Brain (organoid and tissue), 16 donors: ENCODE measurements at places on chromosomes 12 and 14.

DNA sequence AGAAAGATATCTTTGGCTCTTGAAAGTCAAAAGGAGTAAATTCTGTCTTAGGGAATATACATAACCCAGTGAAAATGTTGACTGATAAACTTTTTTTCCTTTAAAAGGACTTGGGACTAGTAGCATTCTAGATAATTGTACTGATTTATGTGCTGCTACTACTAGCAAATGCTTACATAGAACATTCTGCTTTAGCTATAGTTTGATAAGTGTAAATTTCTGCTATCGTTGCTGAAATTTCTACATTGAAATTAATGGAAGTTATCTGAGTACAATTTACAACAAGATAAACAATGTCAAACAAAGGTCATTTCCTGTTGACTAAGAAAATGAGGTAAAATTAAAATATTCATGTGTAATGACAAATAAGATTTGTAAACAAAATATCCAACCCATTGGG lies 48.3 kb upstream of the CNTN1 start:
- DNase-seq, result no peak

GRCh38 chr12:95262808-95263207 lies 45.2 kb downstream of the VEZT start:
- no peak for DNase-seq

DNA sequence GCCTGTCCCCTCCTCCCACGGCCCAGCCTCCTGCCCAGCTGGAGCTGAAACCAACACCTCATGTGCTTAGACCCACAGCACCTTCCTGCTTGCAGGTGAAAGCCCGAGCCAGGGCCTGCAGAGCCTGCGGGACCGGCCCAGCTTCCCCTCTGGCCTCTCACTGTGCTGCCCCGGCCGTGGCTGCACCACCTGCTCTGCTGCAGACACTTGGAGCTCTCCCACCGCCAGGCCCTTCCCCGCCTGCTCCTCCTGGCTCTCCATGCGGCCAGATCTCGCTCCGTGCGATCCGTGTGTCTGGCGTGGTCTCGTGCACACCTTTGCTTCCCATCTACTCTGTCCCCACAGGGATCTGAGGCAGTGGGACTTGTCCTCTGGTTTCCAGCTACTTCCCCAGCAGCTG lies 72.2 kb upstream of the FBRSL1 start:
- no peak for DNase-seq

- DNase-seq, result no peak
These were observed 32.5 kb upstream of the CRY1 start for GRCh38 chr12:107125833-107126232.

- DNase-seq, result no peak
These were observed 53.8 kb upstream of the GSC start for GRCh38 chr14:94823556-94824341.

DNA sequence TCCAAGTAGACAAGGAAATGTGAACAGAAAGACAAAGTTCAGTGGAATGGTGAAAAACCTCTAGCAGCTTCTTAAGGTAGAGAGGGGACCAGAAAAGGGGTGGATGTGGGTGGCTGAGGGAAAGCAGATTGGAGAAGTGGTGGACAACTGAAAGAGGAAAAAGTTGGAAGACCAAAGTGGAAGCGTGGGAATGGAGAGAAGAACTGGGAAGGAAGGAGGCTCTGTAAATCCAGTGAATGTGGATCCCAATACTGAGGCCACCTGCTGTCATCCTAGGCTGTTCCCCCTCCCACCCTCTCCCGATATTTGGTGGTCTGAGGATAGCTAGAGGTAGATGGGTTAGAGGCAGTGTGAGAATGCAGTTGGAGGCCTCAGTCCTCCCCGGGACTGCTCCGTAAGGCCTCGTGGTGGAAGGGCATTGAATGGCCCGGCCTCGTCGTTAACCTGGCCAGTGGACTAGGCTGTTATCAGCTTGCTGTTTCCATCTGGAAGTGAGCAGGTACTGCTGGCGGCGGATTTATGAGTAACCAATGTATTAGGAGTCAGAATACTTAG lies 822 bp upstream of the POU6F1 start:
- DNase-seq, result no peak

GRCh38 chr14:89858089-89858488 lies 96.4 kb downstream of the EFCAB11 start:
- DNase-seq, result no peak

DNA sequence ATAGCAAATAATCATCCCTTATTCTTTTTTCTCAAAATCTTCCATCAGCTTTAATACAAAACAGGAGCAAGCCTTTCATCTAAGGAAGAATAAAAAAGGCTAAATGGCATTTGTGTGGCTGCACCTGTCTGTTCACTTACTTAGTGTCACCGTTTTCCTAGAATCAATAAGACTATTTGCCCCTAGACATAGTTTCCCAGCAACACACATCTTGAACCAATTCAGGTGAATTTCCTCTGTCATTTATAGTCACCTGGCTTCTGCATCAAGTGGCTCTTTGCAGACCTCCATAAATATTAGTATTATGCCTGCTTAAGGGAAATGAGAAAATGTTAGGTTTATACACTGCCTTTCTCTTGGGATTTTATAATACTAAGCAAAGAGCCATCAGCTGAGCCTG lies 17.4 kb upstream of the GCH1 start:
- DNase-seq, result no peak

DNA sequence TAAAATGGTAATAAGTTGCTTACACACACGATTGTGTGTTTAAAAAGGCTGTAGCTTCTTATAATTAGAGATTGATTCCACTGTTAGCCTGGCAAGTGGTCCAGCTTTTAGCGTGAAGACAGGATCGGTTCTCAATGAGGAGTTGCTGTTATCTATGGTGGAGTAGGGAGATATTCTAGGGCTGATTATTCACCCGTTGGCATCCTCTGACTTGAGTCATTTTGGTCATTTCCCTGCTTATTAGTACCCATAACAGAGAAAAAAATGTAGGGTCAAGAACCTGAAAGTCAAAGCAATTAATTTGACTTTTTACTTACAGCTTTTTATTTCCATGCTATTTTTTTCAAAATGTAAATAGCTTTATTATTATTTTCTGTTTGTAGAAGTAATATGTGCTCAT lies 76.0 kb downstream of the KCNK13 start:
- no peak for DNase-seq

DNA sequence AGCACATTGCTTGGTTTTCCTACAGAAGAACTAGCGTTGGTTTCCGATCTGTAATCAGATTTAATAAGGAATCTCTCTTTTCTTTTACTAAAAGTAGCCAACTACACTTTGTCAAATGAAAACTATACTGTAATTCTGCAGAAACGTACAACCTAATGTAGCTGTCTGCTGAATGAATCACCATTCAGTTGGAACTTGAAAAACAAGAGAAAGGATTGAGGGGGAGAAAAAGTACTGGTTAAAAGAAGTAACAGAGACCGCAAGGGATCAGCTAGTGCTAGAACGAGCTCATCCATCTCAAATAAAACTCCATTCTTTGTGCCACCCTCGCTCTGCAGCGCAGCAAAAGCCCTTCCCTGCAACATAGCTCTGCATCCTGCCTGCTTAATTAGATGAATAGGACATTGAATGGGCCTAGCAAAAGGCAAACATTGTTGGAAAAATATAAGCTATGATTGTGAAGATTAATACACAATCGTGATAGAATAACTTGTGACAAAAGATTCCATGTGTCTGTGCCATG lies 2.6 kb downstream of the GARIN2 start:
- no peak for DNase-seq

GRCh38 chr12:74120644-74121043 lies 417.0 kb upstream of the ATXN7L3B start:
- DNase-seq, result no peak

DNA sequence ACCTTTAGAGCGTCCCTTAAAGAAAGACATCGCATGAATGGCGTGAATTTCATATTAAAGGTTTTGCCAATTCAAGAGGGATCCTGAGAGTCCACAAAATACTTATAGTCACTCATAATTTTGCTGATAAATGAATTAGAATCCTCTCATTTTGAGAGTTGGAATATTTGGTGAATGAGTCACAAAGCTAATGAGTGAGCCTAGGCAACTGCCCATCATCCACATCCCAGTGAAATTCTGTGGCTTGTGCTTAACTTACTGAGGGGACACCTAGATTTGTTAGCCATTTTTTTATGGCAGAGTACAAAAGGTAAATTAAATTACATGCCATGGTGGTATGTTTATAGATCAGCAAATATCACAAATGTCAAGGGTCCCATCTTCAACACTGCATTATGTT lies 12.7 kb upstream of the NOXRED1 start:
- DNase-seq, result no peak

GRCh38 chr12:107396991-107397390 lies 288.6 kb upstream of the PWP1 start:
- no peak for DNase-seq

GRCh38 chr12:117330441-117331113 lies 30.8 kb downstream of the NOS1 start:
- no peak for DNase-seq

DNA sequence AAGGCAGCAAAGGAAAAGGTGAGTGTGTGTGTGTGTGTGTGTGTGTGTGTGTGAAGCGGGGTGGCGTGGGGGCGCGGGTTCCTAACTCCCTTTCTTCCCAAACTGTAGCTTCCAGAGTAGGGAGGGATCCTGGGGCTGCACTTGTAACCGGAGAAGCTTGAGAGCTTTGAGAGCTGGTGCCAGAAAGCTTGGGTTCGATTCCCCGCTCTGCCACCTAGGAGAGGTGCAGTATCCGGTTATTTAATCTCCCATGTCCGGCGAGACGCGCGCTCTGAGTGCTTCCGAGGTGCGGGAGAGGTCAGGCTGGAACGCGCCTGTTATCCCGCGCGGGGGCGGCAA lies 7.2 kb upstream of the RACGAP1 start:
- DNase-seq, result no peak

GRCh38 chr12:6891646-6892001 lies 13.0 kb upstream of the LRRC23 start:
- DNase-seq, result no peak

DNA sequence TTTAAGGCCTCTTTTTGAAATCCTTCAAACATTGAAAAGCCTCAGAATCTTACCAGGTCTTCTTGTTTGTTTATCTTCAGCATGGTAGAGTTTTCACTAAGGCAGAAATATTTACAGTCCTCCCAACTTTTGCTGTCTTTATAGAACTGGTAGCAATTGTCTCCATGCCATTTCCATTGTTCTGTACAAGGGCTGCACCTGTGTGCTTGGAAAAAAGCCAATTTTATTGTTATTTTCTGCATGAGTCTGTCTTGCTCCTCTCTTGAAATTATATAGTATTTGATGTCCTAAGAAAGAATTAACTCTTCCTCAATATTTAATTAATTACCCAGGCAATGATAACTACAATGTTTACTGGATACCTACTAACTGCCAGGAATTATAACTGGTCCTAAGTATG lies 23.3 kb downstream of the CLEC1A start:
- no peak for DNase-seq

DNA sequence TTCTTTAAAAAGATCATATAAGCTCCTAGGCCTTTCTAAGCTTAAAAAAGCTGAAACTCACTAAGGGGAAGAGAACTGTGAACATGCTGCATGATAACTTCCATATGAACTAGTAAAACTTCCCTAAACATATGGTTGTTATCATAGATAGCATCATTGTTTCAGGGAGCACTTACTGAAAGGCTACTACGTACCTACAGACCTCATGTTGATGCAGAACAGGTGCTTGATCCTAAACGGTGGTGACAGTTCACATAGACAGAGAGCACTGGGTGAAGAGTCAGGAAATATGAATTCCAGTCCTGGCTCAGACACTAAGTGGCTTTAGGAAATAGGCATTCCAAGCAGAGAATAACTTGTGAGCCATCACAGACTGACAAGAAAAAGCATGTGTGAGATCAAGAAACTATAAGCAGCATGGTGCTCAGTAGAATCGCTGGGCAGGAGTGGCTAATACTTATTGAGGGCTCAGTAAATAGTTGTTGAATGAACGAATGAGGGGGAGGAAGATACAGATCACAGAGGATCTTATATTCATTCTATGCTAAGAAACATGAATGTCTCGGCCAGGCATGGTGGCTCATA lies 78.4 kb upstream of the NUDT4 start:
- DNase-seq, result no peak

DNA sequence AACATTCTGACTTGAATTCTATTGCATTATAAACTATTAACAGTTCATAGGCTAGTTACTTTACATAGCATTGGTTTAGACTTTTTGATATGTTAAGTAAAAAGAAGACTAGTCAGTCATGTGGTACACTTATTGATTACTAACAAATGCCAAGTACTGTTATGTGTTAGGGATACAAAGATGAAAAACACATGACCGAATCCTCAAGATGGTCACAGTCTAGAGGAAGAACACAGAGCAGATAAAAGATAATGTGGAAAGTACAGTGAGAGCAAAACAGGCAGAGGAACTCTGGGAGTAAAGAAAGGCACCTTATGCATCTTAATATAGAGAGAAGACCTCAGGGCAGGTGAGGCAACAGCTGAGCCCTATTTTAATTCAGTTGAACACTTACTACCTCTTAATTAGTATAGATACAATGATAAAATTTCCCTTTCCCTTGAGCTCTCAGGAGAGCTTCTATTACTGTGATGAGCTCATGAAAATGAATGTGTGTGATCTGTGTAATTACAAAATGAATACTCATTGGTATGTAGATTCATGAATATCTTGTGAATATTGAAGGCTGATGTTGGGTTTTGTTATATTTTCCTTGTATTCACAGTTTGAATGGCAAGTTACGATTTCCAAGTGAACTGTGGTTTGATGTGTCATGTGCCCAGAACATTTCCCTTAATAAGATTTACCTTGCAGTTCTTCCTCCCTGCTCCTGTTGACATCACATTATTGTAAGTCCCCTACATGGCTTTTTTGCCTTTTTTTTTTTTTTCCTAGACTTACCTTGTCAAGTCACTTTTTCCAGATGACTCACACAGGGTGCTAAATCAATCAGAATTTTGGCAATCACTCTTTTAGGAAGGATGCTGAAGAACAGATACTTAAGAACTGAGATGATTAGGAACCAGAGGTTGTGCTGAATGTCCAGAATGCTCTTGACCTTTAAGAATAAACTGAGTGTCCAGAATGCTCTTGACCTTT lies 29.5 kb upstream of the MSRB3 start:
- no peak for DNase-seq

GRCh38 chr14:69716478-69717187 lies 50.3 kb upstream of the SRSF5 start:
- no peak for DNase-seq

GRCh38 chr12:2806700-2807099 lies 5.8 kb upstream of the ITFG2 start:
- DNase-seq, result no peak
